ENCODE measurements at places on chromosomes 2 and 18.

GRCh38 chr2:188388831-188389230 is 97.2 kb downstream of the GULP1 start:
- DNase-seq, result no peak

- no peak for DNase-seq
These were observed 451.4 kb downstream of the EIPR1 start for GRCh38 chr2:2926009-2926857.

DNA sequence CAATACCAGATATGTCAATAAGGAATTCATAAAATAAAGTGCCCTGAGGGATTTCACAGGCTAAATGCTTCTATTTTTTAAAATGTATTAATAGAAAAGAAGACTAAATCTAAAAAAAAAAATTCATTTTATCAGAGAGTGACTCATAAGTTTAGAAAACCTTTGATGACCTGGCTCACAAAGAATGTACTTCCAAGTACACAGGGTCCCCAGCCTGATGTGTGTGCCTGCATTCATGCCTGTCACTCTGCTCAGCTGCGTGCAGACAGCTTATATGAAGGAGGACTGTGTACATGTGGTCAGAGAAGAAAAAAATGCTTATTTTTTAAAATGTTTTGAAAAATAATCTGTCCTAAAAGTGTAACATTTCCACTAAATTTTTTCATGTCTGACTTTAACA is 3.0 kb upstream of the CPS1 start:
- no peak for DNase-seq

DNA sequence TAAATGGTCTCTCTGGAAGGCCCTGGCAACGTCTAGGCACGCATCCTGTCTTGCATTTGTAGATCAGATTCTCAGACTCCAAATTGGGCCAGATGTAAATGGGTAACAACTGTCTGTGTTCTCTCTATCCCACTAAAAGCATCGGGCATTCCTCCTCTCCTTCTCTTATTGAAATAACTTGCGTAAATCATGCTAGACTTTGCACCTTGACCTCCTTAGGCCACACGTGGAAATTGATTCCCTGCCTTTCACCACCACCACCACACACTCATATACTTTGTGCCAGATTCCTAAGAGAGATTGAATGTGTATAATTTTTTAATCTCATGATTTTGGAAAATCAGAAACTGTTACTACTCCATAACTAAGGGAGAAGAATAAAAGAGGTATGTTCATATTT is 21.3 kb downstream of the MAPRE3 start:
- no peak for DNase-seq

GRCh38 chr2:128385365-128385764 is 66.7 kb upstream of the HS6ST1 start:
- DNase-seq, result no peak

DNA sequence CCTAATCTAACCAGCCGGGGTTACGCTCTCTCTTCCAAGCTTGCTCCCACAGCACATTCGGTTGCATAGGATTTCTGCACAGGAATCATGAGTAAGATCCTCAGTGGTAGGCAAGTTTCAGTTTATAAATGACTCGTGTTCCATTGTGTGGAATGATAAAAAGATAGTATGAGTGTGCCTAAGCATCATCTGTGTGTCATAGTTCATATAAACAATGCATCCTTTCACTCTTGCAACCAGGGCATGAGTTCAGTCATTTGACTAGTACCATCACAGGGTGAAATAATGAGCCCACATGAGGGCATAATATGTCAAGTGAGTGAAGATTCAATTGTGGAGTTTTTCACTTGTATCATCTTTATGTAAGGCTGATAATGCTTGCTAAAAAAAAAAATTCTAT is 417.1 kb upstream of the CDH2 start:
- DNase-seq, result no peak

DNA sequence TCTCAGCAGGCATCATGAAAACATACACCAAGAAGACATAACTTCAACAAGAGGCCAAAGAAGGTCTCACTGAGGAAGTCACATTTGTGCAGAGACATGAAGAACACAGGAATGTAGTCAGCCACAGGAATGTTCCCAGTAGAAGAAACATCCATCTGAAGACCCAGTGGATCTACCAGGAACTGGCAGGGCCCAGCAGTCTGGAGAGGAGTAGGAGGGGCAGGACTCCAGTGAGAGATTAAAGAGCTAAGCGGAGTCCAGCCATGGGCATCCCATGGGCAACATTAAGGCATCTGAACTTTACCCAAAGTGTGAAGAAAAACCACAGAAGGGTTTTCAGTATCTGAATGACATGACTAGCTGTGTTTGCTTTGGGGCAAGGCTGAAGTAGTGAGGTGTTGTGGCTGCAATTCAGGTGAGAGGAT is 103.1 kb downstream of the UPP2 start:
- no peak for DNase-seq

DNA sequence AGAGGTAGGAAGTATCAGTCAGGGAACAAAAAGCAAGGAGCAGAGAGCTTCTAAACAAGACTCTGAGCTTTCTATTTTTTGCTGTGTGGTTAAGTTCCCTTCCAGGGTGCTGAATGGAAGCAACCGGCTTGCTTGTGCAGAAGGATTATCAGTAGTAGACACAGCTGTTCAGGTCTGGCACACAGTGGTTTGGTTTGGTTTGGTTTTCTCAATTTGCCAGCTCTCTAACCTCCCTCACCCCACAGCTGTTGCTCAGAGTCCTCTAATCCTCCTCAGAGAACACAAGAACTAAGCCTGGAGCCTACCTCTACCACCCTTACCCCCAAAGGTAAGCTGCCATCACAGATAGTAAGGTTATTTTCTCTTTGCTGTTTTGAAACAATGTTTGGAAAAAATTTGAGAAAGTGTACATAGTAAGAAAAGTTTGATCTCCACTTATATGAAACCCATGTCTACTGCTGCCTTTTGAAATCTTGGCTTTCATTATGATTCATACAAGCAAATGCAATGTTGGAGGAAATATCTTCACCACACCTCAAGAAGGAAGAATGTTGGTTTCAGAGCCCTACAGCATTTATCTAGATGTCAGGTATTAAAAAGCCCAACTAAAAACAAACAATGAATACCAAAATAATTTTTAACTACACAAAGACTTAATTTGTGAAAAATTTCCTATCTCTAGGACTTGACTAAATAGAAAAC is 255.3 kb downstream of the NR4A2 start:
- no peak for DNase-seq

GRCh38 chr2:43539436-43539835 is 56.4 kb downstream of the THADA start:
- DNase-seq, result no peak

- DNase-seq, result no peak
These were observed 151.8 kb upstream of the UNC80 start for GRCh38 chr2:209619782-209620181.

DNA sequence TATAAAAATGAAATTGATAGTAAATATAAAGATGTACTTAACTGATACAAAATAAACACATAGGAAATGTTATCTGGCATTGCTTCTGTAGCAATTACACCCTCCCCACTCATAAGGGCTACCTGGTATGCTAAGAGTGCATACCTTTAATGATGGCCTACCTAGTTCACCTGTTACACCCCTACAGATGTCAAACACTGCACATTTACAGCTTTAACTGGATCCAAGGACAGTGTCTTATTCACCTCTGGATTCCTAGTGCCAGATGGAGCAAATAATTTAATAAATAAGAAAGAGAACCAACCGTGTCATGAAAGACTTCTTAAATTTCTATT is 15.3 kb upstream of the SEC11C start:
- no peak for DNase-seq

DNA sequence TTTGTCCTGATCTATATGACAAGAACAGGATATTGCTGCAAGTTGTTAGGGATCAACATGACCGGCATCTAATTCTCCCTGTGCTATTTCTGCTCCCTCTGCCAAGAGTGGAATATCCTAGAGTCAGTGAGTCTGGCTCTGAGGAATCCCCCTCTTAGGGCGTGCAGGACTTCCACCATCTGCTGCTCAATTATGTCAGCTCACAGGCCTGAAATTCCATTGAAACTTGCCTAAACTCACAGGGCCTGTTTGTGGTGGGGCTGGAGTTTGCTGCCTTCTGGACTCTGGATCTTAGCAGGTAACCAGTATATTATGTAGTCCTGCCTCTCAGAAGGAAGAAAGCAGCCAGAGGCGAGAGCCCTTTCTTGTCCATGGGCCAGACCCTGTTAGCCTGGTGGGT is 323.0 kb downstream of the TSN start:
- no peak for DNase-seq

DNA sequence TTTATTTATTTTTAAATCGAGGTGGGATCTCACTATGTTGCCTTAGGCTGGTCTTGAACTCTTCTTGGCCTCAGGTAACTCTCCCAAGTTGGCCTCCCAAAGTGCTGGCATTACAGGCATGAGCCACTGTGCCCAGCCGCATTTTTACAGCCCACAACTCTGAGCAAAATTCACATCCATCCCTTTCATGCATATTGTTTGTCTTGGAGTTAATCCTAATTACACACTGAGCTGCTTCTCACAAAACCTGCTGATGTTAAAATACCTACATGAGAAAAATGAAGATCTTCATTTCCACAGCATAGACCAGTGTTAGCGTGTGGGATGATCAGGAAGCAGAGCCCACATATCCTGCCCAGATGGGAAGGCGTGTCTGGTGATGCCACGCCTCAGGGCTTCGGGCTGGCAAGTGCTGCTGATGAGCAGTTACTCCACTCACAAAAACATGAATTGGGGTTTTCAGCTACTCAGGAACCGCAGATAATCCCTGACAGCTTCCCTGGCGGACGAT is 14.6 kb downstream of the ITGB1BP1 start:
- DNase-seq, result no peak

DNA sequence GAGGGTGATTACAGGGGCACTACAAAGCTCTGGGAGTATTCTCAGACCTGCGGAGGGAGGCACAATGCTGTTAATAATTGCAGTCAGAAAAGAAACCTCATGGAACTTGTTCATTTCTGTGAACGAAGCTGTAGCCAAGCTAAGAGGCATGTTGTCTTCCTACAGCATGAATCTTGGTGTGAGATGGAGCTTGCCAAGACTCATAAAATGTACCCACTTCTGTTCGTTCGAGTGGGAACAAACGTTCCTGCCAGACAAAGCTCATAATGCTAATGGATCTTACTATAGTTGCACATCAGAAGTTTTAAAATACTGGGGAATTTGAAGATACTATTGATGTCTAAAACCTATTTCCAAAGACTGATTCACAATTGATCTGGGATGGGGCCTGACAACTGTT is 489.1 kb downstream of the ZEB2 start:
- DNase-seq, result no peak

DNA sequence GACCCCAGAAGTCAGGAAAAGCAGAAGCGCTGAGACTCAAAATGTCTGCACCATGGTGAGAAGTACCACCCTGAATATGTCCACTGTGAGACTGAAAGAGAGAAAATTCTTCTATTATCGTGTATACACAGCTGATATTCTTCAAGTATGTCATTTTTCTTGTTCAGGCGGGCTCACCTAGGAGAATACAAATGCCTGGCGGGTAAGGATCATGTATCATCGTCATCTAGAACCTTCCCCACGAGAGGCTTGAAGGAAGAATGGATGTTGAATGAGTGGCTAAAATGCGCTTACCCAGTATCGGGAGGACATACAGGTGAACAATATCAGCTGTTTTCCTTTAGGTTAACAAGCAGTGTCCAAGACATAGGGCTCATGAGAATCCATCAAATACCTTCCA is 21.1 kb upstream of the ARL4C start:
- DNase-seq, result no peak

GRCh38 chr2:21412944-21413443 is 289.2 kb downstream of the TDRD15 start:
- DNase-seq, result no peak

DNA sequence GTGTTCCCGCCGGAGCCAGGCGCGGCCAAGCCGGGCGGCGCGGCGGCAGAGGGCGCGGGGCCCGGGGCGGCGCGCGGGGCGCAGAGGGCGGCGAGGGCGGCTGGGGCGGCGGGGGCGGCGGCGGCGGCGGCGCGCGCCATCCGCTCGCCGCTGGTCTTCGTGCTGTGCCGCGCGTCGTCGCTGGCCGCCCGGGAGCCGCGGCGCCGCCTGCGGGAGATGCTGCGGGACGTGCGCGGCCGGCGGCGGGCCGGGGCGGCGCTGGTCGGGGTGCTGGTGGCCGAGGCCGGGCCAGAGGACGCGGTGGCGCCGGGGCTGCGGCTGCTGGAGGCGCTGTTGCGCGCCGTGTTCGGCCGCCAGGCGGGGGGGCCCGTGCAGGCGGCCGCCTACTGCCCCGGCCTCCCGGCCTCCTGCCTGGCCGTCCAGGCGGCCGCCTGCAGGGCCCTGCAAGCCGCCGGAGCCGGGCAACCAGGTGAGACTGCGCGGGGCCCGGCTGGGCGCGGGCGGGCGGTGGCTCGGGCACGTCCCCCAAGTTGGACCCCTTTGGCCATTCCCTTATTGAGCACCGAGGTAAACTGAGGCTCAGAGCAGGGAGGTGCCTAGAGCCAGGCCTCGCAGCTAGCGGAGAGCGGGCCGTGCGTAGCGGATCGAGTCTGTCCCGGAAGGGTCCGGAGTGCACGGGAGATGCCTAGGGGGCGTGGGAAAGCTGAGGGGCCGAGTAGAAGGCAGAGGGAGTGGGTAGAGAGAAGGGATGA is 584 bp downstream of the C2orf72 start:
- DNase-seq, result no peak

DNA sequence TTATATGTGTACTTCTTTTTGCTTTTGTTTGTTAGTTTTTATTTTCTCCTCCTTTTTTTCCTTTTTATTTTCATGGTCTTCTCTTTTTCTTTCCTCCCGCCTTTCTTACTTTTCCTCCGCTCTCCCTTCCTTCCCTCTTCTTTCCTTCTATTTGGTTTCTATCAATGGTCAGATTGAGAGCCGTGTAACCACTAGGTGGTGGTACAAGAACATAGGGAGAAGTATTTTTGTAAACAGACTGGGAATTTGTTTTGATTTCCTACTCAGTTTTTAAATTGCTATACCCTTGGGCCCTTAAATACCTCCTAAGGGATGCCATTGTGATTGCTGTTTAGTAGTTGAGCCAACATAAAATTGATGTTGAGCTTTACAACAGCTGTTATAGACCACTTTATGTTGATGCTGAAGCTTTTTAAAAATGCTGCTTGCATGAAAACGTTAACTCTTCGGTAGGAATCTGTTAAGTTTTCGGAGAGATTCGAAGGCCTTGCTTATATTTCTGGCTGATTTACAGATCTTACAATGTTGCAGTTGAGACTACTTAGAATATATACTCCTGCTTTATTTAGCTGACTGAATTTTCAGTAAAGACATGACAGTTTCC is 124.2 kb downstream of the UBE2E3 start:
- DNase-seq, result no peak

DNA sequence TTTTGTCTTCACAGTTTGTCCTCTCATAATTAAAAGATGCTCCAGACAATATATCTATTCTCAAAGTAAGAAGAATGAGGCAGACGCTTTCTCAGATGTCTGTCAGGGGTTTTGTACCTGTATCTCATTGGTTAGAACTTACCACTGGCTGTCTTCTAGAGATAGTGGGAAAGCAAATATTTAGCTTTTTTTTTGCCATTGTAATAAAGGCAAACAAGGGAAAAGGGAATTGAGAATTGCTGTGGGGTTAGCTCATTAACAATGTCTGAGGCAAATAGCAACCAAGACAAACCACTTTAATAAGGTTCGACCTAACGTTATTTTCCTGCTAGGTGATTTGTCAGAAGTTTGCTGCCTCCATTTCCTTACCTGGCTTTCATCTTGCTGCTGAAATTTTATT is 30.0 kb downstream of the ZNF638 start:
- no peak for DNase-seq

GRCh38 chr2:70671092-70671675 is 96.8 kb downstream of the ADD2 start:
- no peak for DNase-seq

- DNase-seq, result no peak
These were observed 662.4 kb downstream of the GALR1 start for GRCh38 chr18:77911971-77912605.

GRCh38 chr2:219041252-219041651 is at the start of gene CFAP65:
TSS of gene CFAP65 (minus strand) at chr2:219041516. CDS start at chr2:219039048, 2,468 bp downstream.
- peak; percentile 4 for DNase-seq
